Coronary artery (tissue), 2 donors: ENCODE measurements at places on chromosomes 3 and 15.

DNA sequence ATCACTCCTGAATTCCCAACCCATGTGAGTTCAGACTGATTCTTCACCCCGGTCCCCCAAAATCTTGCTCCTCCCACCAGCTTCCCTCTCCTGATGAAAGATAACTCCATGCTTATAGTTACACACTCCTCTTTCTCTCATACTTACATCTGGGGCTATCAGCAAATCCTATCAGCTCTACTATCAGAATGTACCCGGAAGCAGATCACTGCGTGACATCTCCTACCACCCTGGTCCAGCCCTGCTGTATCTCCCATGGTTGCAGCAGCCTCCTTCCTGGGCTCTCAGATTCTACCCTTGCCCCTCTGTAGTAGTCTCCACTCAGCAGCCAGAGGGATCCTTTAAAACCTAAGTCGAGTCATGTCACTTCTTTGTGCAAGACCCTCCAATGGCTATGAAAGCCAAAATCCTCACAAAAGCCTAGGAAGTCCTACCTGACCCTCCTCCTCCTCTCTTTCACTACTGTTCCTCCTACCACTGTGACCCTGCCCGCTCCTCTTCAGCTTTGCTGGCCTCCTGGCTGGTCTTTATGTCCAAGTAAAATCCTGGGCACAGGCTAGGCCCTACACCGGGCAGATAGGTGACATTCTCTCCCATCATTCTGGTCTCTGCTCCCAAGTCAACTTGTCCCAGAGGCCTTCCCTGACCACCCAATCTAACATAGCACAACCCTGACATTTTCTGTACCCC lies 16.2 kb downstream of the XIRP1 start:
- no peak for DNase-seq

GRCh38 chr15:86555098-86555497 lies 475.4 kb downstream of the AGBL1 start:
- no peak for DNase-seq

- no peak for DNase-seq
Measured at GRCh38 chr3:146163584-146163983, 2.6 kb upstream of the PLOD2 start.

- DNase-seq, result no peak
Measured at GRCh38 chr15:92168066-92168683, 225.5 kb upstream of the ST8SIA2 start.

DNA sequence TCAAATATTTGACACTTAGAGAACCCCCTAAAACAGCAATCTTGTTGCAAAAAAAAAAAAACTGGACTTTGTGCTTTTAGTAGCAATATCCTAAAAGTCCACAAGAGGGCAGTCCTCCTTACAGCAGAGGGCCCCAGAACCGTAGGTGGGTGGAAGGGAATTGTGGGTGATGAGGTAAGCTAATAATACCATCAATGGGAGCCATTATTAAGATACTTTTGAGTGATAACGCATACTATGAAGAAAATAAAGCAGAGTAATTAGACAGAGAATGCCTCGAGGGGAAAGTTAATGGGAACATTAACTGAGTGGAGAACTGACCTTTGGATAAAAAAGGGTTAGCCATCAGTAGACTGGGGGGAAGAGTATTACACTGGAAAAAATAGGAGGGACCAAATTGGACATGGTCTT lies 229.9 kb downstream of the THRB start:
- DNase-seq, result no peak

GRCh38 chr15:100778831-100779288 lies 100.8 kb upstream of the ALDH1A3 start:
- peak; percentile 58 for DNase-seq

- no peak for DNase-seq
Measured at GRCh38 chr3:44412365-44412764, 65.1 kb downstream of the ZNF445 start.

DNA sequence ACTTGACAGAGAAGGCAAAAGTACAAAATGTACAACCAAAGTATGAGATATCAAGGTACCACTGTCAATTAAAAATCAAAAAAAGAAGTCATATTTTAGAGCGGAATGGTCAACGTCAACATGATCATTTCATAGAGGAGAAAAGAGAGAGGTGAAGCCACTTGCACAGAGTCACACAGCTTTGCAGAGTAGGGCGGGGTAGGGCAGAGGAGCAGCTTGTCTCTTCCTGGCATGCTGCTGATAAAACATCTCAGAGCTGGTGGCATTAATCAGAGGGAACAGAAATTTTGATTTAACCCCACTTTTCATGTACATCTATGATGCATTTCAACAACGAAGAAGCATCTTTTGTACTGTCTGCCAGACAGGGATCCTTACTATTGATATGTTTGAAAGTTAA lies 5.2 kb upstream of the IGF1R start:
- no peak for DNase-seq

DNA sequence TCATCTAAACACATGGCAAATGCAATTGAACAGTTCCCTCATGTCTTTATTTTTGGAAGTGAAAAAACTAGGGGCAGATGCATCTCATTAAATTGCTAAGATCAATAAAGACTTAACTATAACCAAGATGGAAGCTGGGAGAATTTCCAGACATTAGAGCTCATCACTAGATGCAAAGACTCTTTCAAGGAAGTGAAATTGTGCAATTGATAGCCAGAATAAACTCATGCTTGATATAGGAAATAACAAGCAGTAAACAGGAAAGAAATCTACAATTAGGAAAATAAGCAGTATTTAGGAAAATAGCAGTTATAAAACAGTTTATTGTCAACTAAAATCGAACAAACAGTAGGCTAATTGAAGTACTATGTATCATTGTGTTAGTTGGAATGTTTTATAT lies 8.8 kb upstream of the ANKUB1 start:
- no peak for DNase-seq

- DNase-seq, result no peak
Measured at GRCh38 chr3:110736332-110736731, 335.3 kb upstream of the NECTIN3 start.

DNA sequence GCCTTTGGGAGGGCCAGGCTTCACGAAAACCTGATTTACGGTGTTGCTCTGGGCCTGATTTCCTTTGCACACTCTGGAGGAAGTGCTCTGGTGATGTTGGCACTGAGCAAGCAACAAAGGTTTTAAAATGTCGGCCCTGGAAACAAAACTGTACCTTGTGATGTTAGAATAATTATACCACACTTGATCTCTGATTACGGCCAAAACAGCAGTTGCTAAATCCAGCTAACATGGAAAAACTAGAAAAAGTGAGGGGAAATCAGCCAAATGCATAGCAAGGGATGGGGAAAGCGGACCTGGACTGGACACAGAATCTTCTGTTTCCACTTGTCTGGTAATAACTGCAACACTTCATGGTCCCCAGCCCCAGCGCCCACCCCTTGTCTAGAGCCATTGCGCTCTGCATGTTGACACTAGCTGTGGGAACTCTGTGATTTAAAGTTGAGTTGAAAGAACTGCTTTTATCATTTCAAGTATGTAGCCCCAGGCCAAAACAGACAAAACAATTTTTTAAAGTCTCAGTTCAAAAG lies 120.1 kb downstream of the VGLL4 start:
- DNase-seq, result peak; percentile 62

- no peak for DNase-seq
Measured at GRCh38 chr3:156898296-156898880, 72.2 kb downstream of the LEKR1 start.

- no peak for DNase-seq
Measured at GRCh38 chr3:112489674-112490479, 9.4 kb downstream of the BTLA start.

DNA sequence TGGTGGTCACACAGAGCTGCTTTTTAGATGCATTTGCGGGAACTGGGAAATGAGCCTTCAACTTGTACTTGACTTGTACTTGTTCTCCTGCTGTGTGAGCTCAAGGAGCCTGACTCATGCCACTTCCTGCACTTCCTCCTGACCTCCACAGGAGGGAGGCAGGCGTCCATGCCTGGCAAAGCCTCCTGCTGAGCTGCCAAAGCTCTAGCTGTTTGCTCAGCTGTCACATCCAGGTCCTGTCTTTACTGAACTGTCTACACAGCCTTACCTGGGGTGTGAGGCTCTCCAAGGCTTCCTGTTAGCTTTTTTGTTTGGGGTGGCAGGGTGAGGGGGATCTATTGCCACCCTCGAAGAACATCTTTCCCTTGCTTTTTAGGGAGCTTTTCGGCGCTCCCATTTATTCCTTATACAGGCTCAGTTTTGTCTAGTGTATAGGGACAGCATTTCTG lies 6.4 kb downstream of the THPO start:
- DNase-seq, result no peak

- no peak for DNase-seq
Measured at GRCh38 chr3:117674321-117674720, 964.7 kb downstream of the TUSC7 start.

DNA sequence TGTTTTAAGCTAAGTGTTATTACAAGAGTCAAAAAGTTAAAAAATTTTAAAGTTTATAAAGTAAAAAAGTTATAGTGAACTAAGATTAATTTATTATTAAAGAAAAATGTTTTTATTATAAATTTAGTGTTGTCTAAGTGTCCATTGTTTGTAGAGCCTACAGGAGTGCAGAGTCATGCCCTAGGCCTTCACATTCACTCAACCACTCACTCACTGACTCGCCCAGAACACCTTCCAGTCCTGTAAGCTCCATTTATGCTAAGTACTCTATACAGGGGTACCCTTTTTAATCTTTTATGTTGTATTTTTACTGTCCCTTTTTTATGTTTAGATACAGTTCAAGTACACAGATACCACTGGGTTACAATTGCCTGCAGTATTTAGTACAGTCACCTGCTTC lies 37.2 kb downstream of the EEFSEC start:
- no peak for DNase-seq

GRCh38 chr15:50138391-50138790 lies 19.4 kb upstream of the ATP8B4 start:
- no peak for DNase-seq

GRCh38 chr15:74294010-74294409 lies 57.9 kb downstream of the CCDC33 start:
- no peak for DNase-seq
